Caki2 (cell line): ENCODE measurements at places on chromosomes 1 and 21. TPM values are rescaled to one million over a fixed set of nuclear protein-coding genes. Genes with fewer than 3 reads are reported as not detected.

- DNase-seq, result no peak
Measured at GRCh38 chr1:24343412-24344089, 24.4 kb downstream of the GRHL3 start.

NDC1 gene
- 43.0 and 53.3 TPM in 2 replicates for total RNA-seq

CD1B gene
- total RNA-seq, result not detected in 2 replicates

DNA sequence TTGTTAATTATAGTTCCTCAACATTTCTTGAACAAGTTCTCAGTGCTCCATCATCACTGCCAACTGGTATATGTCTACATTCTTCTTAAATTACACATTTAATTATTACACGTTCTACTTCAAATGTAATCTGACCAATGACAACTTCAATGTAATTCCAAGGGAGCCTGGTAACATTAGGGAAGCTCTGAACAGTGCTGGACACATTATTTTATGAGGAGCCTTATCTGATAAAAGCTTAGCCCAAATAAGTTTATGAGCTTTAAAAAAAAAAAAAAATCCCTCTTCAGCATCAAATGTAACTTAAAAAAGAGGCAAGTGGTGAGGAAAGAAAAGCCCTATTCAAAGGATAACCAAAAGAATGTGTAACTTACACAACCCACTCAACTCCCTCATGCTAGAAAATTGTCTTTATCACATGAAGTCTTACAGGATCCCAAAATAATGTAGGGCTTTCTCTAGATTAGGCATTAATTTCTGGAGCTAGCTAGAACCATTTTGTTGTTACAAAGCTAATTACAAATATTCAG is 35.2 kb upstream of the ABCA4 start:
- no peak for DNase-seq

DNA sequence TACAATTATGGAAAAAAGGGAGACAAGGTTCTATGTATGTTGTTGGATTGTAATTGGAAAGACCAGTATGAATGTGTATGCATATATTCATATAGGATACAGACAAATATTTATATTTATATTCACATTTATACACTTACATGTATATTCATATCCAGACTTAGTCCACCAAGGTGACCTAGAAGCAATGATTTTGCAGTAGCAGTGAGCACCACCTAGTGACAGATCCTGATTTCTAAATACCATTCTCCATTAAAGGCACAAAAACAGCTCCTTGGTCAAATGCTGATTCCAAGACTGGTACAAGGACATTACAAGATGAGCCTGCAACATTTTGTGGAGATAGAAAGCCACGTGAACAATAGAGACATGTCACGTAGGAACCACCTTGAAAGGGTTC is 153.4 kb downstream of the SDCCAG8 start:
- DNase-seq, result no peak

DNA sequence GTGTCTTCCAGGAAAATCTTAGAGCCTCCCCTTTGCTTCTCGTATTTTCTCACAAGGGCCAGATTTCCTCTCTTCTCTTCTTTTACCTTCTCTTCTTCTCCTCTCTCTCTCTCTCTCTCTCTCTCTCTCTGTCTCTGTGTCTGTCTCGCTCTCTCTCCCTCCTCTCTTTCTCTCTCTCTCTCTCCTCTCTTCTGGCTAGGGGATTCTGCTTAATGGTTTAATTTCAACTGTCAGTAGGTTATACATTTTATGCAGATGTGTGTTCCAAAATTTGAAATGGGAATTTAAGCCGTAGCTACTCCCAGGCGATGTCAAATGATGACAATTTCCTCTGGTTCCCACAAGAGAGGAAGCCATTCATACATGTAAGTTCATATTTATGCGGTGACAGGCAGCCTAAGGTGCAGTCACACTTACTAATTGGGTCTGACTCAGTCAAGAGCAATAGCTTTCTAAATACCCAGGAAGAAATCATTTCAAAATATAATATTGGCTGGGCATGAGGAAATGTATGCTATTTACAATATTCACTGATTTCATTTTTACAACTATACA is 1.4 kb downstream of the DSCAM start:
- DNase-seq, result no peak

GRCh38 chr1:161092621-161093028 is 3.3 kb upstream of the NECTIN4 start:
- DNase-seq, result no peak

TMPRSS15 gene
- total RNA-seq, result not detected in 2 replicates
